ENCODE measurements at places on chromosomes 11 and 22.

DNA sequence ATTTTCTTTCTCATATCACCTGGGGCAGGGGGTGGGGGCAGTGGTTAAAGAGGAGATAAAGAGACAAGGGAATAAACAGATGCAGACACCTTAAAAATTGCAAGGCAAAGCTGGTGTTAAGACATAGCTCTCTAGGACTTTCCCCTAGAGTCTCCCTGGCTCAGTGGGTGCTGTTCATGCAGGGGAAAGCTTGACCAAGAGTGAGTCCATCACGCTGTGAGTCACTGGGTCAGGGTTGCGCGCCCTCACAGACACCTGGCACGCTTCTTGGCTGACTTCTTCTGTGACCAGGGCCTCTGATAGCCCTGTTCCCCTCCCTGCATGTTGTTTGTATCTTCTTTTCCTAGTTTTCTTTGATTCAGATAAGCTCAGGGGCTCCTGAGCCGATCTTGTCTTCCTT is 31.9 kb downstream of the COMMD9 start:
- DNase-seq = no peak

GRCh38 chr11:7530013-7530640 is 16.3 kb downstream of the PPFIBP2 start:
- no peak for DNase-seq

DNA sequence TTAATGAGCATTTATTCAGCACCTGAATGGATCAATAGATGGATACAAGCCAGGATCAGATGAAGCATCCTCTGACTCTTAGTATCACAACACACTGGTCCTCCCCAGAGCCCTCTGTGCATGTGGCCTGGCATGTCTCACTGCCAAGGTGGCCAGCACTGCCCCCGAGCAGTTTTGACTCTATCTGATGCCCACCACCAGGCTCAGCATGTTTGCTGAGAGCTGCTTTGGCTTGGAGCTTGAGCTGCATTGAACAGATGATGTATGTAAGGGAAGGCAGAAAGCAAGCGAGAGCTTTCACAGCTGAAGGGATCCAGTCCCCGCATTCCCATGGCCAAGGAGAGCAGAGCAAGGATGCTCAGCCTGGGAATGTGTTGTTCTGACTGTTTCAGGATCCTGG is 320.3 kb downstream of the BUD13 start:
- DNase-seq = no peak

GRCh38 chr22:42720263-42721044 is at the start of gene A4GALT:
Gene A4GALT, minus strand, starts transcription at chr22:42720870. Its CDS starts 26,919 bp downstream, at chr22:42693951.
- peak; percentile 94 for DNase-seq

DNA sequence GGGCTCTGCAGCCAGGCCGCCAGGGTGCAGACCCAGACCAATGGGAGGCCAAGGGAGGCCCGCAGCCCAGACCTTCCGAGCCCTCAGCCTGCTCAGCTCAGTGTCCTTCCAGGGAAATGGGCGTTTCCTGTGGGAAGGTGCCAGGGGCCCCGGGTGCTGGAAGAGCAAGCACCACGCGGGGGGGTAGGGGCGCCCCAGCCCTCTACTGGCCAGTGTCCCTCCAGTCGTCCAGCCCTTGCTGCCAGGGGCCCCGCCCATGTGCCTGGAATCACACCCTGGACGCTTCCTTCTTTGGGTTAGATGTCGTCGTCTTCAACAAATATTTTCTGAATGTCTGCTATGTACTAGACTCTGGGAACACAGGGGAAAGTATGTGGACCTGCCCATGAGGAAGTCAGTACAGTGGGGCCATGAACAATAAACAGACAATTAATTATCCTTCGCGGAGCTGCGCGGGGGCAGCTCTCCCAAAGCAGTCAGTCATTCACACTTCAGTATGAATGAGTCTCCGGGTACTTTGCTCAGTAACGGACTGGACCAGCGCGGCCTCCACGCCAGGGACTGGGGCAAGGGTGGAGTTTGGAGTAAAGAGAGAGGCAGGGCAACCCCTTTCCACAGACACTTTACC is 60.2 kb downstream of the CDKN1C start:
- DNase-seq = peak; percentile 96

- peak; percentile 60 for DNase-seq
Observed at GRCh38 chr11:29018631-29019030, 910.4 kb downstream of the METTL15 start.

DNA sequence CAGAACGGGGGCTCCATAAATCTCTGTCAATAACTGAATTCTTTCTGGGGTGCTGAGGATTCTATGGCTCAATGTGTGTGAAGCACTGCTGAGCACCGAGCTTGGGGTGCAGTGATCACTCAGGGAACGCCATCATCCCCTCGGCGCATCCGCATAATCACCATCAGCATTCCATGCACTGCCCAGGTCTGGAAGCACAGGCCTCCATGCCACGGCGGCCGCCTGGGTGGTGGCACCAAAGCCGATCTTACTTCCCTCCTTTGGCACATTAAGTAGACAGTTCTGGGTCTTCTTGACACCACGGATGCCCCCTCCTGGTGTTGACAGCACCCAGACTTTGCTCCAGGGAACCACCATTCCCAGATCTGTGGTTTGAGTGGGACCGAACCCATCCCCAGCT is 15.6 kb downstream of the LTO1 start:
- DNase-seq = no peak

DNA sequence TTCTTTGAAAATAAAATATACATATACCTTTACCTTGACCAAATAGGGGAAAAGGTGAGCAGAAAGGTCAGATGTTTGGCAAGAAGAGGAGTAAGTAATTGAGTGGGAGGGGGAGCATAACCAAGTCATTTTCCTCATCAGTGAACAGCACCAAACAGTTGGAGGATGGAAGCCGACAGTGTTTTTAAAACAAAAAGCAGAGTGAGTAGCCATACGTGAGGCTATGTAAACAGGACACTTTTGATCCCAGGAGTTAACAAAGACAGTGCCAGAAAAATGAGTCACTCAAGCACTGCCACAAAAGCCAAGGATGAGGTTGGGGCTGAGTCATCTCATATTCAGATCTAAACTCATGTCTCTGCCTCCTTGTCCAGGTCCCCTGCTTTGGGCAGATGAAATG is 734.7 kb downstream of the KCNA4 start:
- peak; percentile 69 for DNase-seq

DNA sequence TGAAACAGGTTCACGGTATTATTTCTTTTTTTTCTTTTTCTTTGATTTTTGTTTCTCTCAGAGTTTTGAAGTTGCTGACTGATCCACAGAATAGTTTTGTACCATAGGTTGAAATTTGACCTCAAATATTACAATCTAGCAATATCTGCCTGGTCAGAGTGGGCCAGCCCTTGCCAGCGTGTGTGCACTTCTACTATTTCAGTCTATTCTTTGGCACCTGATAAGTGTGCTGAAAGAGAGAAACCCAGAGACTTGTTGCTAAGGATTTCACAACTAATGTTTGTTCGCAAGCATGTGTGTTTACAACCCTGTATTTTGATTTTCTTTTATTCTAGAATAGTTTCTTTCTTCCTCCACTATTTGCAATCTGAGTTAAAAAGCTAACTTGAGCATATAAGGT is 1125.2 kb upstream of the CNTN5 start:
- no peak for DNase-seq

DNA sequence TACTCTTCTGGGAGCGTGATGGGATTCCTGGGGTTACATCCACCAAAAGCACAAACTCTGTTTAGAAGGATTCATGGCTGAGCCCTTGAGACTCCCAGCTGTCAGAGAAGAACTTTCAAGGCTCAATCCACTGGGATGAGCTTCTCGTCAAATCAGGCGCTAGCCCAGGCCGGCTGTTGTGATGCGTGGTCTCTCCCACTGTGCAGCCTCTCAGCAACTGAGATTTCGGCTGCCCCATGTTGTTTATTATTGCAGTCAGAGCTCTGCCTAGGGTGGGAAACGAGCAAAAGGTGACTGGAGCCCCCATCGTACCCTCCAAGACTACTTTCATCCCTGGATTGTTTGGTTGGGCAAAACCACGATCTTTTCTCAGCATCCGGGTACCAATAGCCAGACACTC is 251.6 kb downstream of the ETS1 start:
- no peak for DNase-seq

GRCh38 chr11:2468363-2469235 is 23.8 kb downstream of the KCNQ1 start:
- peak; percentile 6 for DNase-seq

DNA sequence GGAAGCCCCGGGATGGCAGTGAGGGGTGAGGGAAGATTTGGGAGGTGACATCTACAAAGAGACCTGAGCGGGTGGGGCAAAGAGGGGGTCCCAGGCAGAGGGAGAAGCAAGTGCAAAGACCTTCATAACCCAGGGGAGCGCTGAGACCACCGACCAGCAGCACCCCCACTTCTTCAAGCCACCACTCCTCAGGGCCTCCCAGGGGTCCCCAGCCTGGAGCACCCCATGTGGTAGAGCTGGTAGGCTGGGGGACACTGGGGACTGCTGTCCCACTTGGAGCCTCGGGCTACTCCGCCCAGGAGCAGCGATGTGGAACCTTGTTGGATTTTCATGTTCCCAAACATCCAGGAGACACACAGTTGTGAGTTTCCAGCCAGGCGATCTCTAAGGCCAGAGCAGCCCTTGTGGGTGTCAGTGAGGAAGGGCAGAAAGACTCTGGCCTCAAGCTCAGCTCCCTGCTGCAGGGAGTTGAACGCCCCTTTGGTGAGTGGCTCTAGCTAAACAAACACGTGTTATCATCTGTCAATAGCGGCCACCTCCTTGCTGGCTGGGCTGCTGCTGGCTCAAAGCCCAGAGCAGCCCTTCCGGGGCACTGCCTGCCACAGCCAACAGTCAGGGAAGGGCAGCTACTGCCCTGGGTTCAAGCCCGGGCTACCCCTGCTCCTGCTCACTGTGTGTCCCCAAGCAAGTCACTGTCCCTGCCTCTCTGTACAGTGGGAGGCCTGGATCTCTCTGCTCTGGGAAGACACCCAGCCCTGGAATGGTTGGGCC is 25.7 kb upstream of the CHKA start:
- DNase-seq = peak; percentile 57
